HT-29 (cell line): ENCODE measurements at places on chromosomes 7 and 10.
A peak's percentile ranks its signal among the peaks of the same experiment; 100 is the strongest.

- no peak for DNase-seq
Measured at GRCh38 chr10:126670056-126670894, at the start of gene C10orf90. Gene C10orf90, minus strand, starts transcription at chr10:126670693. Its CDS starts 213 bp downstream, at chr10:126670480.

- DNase-seq = no peak
Measured at GRCh38 chr10:74114041-74114448, 36.6 kb downstream of the AP3M1 start.

- no peak for DNase-seq
Measured at GRCh38 chr7:152594801-152595200, 81.1 kb downstream of the XRCC2 start.

DNA sequence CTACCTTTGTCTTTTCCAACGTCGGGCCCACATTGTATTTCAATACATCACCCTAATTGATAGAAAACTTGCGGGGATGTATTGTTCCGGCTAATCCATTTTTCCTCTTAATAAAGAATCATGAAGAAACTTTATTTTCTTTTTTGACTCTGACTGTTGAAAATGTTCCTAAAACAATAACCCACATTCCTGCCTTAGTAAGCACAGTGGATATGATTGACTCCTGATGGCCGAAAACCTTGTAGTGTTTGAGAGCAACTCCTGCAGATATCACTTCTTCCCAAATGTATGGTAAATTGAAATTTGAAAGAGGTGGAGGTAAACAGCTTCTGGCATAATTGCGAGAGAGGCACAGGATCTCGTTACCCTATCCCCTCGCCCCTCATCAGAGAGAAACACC lies 65.7 kb downstream of the BICC1 start:
- no peak for DNase-seq

- no peak for DNase-seq
Measured at GRCh38 chr10:370449-370825, 235.2 kb downstream of the ZMYND11 start.

GRCh38 chr10:49407552-49408137 lies 11.8 kb upstream of the DRGX start:
- DNase-seq = peak; percentile 89

GRCh38 chr10:123057968-123058367 lies 49.2 kb downstream of the ACADSB start:
- no peak for DNase-seq

- no peak for DNase-seq
Measured at GRCh38 chr7:121957626-121958025, 84.7 kb downstream of the PTPRZ1 start.

DNA sequence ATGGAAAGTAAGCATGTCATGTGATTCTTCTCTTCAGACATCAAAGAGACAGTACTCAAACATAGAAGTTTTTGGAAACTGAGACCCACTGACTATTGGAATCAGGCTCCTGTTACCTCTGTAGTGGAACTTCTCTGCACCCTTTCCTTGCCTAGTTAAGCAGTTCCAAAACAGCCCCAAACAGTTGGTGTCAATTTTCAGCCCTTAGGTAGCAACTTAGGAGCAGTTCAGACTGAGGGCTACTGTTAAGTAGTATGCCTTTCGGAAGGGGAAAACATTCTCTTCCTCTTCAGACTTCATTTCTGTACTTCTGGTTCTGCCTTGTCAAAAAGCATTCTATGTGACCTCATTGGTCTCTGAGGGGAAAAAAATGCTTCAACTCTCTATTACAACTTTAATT lies 85.7 kb downstream of the ZNF277 start:
- no peak for DNase-seq

DNA sequence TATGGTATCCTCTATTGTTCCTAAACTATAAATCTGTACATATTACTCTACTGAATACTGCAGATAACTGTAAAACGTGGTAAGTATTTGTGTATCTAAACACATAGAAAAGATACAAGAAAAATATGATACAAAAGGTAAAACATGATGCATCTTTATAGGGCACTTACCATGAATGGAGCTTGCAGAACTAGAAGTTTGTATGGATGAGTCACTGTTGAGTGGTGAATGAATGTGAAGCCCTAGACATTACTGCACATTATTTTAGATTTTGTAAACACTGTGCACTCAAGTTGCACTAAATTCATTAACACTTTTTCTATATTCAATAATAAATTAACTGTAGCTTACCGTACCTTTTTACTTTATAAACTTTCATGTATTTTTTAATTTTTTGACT lies 357.5 kb downstream of the ZWINT start:
- DNase-seq = no peak

GRCh38 chr10:49187044-49187484 lies 1.1 kb downstream of the TMEM273 start:
- DNase-seq = no peak

GRCh38 chr10:244227-244626 lies 109.0 kb downstream of the ZMYND11 start:
- DNase-seq = no peak

GRCh38 chr10:47049056-47049851 lies 138.0 kb downstream of the PTPN20 start:
- no peak for DNase-seq

DNA sequence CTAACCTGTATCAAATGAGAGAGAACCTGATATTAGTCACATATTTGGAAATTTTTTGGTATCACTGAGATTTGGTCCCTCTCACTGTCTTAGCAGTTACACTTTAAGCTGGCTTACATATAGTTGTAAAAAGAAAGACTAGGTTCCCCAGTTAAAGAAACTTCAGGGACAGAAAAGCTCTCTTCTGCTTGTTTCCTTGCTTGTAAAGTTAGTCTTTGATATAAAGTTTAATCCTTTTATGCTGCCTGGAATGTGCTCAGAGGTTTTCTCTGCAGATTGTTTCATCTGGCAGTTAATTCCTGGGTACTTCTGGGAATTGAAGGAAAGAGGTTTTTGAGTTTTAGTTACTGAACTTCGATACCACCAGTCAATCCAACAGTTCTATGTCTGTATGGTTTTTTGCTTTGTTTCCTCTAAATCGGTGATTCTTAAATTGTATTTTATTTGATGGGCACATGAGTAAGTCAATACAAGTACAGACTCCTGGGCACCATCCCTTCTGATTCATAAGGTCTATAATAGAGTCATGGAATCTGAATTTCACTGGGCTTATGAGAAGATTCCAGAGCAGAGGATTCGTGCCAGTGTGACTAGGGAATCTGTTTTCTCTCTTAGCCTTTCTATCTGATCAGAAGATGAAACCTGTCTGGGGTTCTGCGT lies 1080.9 kb upstream of the C7orf33 start:
- no peak for DNase-seq

DNA sequence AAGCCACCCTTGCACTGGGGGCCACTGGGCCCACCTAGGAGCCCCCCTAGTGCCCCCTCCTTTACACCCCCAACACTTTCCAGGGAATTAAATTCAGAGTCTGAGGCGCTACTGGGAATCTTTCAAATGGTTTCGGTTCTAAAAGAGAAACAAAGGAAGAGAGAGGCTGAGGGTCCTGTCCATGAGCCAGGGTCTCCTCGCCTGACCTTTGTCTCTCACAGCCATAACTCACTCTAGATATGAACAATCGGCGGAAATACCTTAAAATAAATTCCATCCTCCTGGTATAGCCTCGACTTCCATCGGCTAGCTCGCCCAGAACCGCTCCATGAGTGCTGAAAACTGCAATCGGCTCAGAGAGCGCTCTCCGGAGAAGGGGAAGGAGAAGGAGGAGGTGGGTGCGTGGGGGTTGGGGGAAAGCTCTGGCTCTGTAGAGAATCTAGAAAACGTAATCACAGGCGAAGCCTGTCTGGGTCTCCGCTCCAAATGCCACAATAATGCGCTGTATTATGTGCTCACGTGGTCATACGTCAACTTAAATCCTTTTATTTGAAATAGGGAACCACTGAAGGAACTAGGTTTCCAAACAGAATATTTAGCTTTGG lies 12.6 kb downstream of the HOXA4 start:
- DNase-seq = no peak

DNA sequence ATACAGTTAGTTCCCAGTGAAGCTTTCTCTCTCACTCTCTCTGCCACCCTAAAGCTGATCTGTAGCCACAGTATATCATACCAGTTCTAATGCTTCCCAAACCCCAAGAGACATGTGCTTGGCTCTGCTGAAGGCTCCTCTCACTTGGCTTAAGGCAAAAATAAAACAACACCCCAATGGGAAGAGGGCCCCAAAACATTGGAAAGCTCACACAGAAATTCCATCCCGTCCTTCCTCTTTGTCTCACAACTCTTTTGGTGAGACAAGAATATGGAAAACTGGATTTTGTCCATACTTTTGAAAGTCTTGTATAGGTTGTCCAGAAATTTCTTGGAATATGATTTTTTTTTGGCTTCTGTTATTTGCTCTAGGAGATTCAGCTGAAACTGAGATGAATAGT lies 56.1 kb upstream of the WNT16 start:
- DNase-seq = no peak

DNA sequence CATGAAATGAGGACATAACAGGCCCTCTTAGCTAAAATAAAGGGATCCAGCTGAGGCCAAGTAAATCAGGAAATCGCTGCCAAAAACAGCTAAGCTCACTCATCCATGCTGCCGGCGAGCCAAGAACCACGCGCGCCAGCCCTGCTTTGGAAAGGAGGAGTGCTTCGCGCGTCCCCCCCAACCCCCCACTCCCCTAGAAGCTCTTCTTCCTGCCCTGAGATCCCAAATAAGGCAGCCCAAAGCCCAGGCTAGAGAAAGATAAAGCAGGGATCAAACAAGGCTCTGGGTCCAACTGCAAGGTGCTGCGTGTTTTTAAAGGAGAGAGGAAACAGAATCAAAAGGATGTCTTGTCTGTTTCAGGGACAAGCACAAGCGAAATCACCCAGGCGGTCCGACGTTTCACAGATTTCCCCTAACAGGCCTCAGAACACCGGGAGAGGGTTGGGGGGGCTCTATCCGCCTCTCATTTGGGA lies 168.3 kb upstream of the AUTS2 start:
- no peak for DNase-seq

- no peak for DNase-seq
Measured at GRCh38 chr7:151968357-151968756, 12.1 kb downstream of the GALNTL5 start.

- DNase-seq = no peak
Measured at GRCh38 chr10:49282879-49283341, 16.1 kb upstream of the C10orf71 start.

GRCh38 chr7:155071916-155072571 lies 1.9 kb downstream of the HTR5A start:
- DNase-seq = no peak

DNA sequence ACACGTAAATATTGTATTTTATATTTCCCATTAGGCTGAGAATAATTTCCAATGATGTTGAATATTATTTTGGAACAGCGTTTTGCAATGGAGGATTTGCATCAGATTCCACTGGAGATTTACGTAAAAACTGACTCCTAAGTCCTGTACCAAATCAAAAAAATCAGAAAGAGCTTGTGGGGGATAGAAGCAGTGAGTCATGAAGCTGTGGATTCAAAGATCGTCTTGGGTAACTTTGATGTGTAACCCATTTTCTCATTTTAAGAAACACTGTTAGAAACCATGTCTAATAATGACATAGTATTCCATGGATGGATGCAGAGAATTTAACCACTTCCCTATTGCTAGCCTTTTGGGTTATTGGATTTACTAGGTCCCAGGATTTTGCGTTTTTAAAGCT lies 158.6 kb downstream of the INHBA start:
- DNase-seq = no peak

DNA sequence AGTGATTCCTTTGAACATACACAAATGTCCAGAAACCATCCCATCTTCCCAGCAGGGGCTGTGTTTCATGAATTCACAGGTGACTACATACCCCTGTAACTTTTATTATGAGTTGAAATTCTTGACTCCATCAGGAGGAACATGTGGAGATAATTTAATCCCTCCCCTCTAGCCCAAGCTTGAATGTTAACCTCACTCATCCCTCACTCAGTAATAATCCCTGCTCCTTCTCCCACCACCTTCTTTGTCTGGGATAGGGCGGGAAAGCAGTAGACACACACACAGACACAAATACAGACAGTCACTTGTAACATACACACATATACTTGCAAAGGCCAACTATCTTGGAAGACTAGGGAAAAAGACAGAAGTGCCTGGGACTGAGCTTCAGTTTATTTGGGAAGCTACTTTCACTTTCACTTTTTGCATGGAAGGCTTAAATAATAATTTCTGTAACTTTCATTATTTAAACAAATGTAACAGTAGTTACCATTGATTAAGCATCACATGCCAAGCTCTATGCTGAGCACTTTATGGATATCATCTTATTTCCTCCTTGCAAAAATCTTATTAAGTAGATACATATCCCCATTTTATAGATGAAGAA lies 7.3 kb downstream of the AASS start:
- DNase-seq = no peak

DNA sequence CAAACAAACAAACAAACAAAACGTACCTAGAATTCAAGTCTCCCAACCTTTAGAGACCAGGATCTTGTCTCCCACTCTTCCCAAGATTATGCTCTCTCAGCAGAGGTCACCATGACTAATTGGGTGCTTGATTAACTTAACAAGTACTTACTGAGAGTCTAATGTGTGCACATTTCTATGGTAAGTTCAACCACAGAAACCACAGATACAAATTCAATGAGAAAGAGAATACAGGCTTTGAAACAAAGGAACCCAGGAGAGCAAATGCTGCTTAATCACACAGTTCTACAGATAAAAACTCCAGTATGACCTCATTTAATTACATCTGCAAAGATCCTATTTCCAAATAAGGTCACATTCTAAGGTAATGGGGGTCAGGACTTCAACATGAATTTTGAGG lies 142.8 kb downstream of the DNAJC1 start:
- no peak for DNase-seq

GRCh38 chr10:77012812-77013500 lies 624.7 kb downstream of the KCNMA1 start:
- no peak for DNase-seq

DNA sequence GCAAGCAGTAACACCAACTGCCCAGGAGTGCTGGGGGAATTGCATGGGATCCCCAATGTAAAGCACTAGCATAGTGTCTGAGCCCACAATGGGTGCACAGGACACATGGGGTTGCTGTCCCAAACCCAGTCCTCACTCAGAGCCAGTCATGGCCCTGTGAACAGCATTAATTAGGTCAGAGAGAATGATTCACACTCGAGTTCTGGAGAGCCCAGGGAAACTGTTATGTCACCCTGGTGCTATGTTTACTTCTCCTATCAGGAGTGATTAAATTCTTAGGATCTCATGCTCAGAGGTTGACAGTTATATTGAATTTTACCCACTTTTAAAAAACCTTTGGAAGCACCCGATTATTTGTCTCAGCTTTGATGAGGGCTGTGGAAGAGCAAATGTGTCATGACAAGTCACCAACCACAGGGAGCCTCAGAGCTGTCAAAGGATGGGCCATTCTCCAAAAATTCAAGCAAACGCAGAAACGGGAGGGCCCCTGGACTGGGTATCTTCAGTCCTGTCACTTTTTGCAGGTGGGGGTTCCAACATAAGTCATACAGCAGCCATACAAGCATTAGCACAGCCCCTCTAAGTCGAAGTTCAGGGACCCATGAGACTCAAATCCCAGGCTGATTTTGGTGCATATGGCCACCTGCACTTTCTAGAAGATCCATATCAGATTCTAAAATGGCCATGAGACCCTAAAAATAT lies 1.3 kb upstream of the RASSF4 start:
- no peak for DNase-seq
